ENCODE measurements at places on chromosomes 1 and 21.

DNA sequence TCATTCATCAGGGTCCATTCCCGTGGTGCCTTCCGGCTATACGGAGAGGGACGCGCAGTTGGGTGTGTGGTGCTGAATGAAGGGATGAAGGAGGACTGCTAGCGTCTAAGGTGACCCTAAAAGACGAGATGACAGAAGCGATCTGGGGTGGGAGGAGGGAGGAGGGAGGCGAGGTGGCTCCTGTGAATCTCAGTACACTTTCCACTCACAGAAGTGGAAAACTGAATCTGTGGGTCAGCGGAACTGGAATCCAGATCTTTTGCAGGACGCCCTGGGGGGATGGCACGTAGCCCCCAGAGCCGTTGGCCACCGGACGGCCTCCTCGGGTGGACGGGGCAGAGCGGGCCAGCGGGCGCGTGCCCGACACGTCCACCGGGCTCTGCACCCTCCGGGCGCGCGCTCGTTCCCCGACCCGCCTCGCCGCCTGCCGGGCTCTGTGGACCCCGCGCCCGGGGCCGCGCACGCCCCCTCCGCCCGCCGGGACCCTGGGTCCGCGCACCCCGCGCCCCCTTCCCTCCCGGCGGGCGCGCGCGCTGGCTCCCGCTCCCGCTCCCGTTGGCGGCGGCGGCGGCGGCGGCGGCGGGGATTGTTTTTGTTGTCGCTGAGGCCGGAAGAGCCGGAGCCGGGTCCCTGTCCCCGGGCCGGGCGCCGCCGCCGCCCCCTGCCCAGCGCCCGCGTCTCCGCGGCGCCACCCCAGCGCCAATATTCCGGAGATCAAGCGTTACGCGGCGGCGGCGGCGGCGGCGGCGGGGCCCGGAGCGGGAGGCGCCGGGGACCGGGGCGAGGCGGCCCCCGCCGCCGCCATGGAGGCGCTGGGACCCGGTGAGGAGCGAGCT lies at the start of gene AGO4:
Gene AGO4 (plus strand): TSS at position 403 of the 836 bp plus-strand sequence. CDS start 401 bp downstream, at position 804.
- DNase-seq: no peak

- no peak for DNase-seq
Measured at GRCh38 chr1:37471345-37472231, 2.8 kb upstream of the ZC3H12A start.

GRCh38 chr1:78919150-78919549 lies 87.4 kb downstream of the ADGRL4 start:
- DNase-seq: no peak

- DNase-seq: no peak
Measured at GRCh38 chr1:9626201-9626608, 25.3 kb upstream of the PIK3CD start.

DNA sequence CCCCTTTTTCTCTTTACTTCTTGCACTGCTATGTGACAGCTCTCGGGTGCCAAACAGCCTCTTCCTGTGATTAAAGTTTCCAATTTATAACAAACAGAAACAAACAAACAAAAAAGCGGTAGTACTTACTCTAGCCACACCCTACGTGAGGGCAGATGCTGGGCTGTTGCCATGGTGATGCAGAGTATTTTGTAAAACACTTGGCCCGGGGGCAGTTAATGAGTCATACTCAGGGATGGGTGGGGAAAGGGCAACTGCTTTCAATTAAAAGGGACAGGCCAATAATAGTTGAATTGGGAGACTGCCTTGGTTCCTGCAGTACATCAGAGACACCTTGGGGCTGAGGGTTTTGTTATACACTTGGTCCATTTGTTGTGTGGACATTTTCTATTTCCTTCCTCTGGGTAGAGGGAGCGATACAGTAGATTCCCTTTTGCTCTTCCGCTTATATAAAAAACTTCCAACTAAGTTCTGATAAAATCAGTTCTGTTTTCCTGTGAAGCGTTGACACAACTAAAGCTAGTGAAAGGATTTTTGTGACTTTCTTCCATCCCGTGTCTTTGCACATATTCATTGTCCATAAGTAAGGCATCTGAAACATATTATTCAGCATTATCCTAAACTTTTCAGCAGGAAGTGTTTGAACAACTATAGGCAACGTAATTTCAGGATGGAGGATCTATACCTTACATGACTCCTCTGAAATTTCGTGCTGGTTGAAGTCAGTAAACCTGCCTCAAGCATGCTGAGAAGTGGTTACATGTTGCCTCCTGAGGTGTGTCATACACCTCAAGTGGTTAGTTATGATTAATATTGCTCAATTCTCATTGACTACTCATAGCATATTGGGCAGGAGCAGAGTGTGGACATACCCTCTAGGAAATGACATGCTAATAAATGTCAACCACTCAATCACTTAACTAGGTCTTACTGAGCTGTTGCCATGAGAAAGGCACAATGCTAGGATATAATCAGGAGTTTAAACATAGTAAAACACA lies 36.7 kb upstream of the THEM4 start:
- peak; percentile 18 for DNase-seq

- DNase-seq: no peak
Measured at GRCh38 chr21:34934350-34934749, 114.8 kb downstream of the RUNX1 start.

DNA sequence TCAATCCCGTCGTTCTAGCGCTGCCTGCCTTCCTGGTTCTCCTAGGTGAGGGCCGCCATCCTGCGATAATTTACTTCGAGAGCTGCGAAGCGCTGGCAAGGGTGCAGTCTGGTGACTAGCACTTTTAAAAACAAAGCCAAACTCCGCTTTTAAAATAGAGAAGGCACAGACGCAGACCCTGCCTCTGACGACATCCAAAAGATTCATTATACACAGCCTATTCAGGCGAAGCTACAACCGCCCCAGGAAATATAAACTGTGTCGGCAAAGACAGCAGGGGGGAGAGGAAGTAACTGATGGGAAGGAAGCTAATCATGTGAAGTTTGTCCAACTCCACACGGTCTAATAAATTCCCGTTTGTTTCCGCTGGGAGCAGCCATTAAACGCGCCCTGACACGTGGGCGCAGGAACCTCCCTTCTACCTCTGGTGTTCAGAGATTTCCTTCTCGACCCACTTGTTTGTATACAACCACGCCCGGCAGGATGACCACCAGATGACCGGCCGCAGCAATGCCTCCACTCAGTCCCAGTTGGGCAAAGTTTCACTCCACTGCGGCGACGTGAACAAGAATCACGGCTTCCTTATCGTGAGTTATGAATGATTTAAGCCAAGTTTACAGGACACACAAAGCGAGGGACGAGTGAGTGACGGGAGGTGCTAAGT lies 1.3 kb downstream of the GNG12 start:
- DNase-seq: no peak

DNA sequence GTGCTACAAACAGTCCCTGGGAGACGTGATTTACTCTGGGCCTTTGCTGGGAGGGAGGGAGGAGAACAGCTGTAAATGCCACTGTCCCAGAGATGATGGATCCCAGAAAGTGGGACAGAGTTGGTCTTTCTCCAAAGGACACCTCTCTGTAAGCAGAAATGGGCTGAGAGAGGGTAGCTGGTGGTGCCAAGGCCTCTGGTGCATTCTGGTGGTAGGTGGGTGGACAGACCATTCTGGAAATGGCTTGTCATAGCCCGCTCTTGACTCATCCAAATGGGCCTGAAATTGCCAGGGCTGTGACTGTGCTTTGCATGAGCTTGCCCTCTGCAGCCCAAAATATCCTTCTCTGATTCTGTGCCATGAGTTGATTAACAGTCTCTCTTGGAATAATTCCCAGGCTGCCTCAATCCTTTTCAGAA lies 36.1 kb downstream of the CCDC185 start:
- no peak for DNase-seq

DNA sequence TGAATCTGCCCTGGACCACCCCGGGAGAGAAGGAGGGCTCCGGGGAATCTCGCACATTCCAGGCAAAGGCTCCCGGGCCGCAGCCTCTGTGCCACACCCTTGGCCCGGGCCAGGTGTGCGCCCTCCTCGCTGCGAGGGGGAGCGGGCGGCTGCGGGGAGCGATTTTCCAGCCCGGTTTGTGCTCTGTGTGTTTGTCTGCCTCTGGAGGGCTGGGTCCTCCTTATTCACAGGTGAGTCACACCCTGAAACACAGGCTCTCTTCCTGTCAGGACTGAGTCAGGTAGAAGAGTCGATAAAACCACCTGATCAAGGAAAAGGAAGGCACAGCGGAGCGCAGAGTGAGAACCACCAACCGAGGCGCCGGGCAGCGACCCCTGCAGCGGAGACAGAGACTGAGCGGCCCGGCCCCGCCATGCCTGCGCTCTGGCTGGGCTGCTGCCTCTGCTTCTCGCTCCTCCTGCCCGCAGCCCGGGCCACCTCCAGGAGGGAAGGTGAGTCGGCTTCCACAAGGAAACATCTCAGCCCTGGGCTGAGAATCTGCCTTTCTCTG lies at the start of gene LAMC2:
Gene LAMC2 (plus strand): TSS at position 324 of the 550 bp plus-strand sequence. CDS start 89 bp downstream, at position 413.
- no peak for DNase-seq

DNA sequence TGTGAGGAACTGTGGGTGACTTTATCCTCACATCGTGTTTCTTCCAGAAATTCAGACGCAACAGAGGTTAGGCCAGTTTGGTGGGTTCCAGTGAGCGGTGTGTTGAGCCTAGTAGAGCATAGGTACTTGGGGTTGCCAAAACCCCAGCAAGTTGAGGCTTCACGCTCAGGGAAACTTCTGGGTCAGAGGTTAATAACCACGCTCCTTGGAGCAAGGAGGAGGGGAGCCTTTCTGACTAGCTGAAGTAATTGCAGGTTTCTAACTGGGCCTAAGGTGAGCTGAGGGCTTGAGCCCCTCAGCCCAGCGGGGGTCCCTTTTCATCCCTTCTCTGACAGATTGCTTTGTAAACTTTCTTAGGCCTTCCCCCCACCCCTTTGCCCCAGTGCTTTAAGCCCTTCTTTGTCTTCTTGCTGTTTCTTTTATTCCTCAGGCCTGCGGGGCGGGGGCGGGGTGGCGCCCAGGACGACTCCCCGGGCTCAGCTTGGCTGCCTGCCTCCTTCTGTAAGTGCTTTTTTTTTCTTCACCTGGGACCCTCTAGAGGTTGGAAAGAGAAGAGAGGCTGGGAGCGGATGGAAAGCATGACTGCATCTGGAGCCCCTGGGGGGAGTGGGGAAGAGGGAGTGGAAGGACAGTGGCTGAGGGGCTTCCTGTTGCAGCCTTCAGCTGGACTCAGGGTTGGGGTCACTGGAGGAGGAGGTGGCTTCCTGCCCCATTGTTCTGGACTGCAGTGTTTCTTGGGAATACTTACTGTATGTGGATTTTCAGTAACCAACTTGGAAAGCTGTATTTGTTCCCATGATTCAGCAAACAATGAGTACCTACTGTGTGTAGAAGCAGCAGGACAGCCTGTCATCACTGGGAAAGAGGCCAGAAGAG lies 1.3 kb upstream of the ZNF436 start:
- no peak for DNase-seq

GRCh38 chr1:19254416-19254815 lies 2.8 kb downstream of the MRTO4 start:
- no peak for DNase-seq

- no peak for DNase-seq
Measured at GRCh38 chr1:179637211-179637860, 45.7 kb downstream of the TDRD5 start.

GRCh38 chr1:6891781-6892579 lies 106.7 kb downstream of the CAMTA1 start:
- no peak for DNase-seq

DNA sequence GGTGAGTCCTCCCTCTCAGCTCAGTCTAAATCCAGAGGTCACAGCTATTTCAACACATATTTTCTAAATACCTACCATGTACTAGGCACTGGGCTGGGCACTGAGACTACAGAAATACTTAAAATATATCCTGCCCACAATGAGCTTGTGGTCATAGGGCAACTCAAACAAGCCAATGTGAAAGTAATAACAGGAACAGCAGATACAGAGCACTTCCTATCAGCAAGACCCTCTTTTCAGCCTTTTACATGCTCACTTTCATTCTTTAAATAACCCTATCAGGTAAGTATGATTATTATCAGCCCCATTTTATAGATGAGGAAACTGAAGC lies 71.9 kb downstream of the CD34 start:
- no peak for DNase-seq

DNA sequence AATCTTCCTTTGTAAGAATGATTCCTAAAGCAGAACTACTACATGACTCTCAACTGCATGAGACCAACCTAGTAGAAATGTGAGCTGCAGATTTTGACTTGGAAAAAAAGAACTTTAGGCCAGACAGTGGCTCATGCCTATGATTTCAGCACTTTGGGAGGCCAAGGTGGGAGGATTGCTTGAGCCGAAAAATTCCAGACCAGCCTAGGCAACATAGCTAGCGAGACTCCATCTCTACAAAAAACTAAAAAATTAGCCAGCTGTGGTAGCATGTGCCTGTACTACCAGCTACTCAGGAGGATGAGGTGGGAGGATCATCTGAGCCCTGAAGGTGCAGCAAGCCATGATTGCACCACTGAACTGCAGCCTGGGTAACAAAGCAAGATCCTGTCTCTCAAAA lies 24.7 kb upstream of the ITLN2 start:
- no peak for DNase-seq

GRCh38 chr1:87108228-87108627 lies 193.8 kb downstream of the HS2ST1 start:
- no peak for DNase-seq

GRCh38 chr1:8266436-8267165 lies 51.3 kb upstream of the SLC45A1 start:
- no peak for DNase-seq

GRCh38 chr1:28537457-28538199 lies 15.3 kb upstream of the TRNAU1AP start:
- DNase-seq: no peak

DNA sequence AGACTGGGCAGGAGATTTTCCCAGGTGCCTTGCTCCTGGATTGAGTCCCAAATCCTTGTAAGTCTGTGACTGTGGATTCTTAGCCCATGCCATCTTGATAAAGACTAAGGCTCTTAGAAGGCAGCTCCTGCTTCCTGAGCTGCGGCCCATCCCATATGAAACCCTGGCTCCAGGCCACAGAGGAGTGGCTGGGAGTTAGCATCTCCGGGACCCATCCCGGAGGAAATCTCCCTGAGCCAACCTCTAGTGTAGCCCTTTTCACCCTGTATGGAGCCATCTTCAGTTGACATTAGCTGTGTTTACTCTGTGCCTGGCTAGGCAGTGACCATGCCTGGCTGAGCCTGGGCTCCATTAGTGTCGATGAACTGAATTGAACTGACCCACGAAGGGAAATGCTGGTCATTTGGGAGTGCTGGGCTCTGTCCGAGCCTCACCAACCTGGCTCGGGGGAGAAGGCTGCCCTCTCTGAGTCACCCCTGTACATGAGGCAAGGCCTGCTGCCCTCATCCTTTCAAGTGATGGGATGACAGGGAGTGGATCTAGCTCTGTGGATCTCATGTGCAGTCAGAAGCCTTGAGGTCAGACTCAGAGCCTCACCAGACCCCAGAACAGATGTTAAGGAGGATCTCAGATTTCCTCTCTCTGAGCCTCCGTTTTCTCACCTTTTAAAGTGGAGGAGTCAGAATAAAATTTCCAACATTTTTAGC lies 37.5 kb downstream of the LGR6 start:
- DNase-seq: no peak

- DNase-seq: no peak
Measured at GRCh38 chr1:211724687-211725196, 49.3 kb upstream of the NEK2 start.

GRCh38 chr1:50179639-50180038 lies 70.9 kb downstream of the ELAVL4 start:
- no peak for DNase-seq

DNA sequence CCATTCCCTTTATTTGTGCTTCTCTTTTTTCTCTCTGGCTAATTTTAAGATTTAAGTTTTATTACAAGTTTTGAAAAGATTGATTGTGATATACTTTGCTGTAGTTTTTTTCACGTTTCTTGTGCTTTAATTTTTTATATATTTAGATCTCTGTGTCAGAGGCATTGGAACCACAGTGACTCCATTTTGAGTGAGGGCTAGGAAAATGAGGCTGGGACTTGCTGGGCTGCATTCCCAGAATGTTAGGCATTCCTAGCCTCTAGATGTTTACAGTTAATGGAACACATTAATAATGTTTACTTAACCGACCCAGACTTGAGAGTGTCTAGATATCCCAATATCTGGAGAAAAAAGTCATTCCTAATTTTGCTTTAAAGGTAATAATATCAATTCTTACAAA lies 939.4 kb downstream of the BRINP3 start:
- no peak for DNase-seq

Data from stimulated activated CD4-positive, alpha-beta T cell treated with anti-CD3 and anti-CD28 coated beads, Interleukin-15, amount 100 ng/mL, for 1 hour (primary cell).